ENCODE measurements at places on chromosomes 2 and 18.

GRCh38 chr2:184920451-184920965, 322.2 kb downstream of the ZNF804A start:
- no peak for DNase-seq

DNA sequence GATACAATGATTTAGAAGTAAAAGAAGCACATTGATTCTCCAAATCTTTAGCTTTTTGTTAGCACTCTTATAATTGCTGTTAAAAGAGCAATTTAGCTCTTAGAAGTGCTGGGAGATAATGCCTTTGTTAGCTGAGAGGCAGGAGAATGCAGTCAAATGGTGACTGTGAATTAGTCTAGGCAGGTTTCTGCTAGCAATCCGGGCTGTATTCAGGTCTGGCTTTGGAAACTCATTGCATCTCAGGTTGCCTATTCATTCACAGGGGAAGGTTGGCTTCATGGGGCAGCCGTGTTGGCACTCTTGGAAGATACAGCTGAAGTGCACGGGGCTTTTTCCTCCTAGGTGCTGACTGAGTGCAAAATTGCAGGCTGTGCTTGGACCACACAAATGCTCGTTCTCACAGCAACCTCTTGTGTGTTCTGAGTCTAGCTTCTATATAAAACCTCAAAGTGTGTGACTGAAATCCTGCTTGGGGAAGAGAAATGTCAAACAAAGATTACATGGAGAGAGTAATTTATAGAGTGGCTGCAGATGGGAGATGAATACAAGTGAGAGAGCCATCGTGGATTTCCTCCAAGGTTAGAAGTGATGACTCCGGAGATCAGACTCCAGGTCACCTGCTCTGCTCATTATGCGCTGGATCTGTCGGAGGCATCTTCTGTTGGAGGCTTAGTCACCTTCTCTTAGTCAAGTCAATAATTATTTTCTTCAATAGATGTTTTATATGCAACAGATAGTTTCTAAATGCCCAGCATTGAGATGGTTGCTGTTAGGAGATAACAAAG, 167.8 kb downstream of the PMAIP1 start:
- DNase-seq, result no peak

DNA sequence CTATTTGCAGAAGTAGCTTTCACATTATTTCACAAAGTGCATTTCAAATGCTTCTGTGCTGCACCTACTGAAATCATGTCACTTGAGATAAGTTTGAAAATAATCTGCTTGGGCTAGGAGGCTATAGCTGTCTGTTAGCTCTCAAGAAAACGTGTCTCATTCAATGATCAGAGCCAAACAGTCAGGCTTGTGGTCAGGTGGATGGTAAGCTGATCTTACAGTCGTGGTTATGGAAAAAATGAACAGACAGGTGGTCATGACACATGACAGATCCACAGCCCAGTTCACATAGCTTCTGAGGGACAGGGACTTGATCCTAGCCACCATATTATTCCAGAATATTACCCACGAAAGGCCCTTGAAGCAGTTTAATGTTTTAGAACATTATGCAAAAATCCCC, 26.5 kb upstream of the RFX8 start:
- DNase-seq, result no peak

- DNase-seq, result no peak
Measured at GRCh38 chr2:127361929-127362885, 25.6 kb downstream of the MAP3K2 start.

DNA sequence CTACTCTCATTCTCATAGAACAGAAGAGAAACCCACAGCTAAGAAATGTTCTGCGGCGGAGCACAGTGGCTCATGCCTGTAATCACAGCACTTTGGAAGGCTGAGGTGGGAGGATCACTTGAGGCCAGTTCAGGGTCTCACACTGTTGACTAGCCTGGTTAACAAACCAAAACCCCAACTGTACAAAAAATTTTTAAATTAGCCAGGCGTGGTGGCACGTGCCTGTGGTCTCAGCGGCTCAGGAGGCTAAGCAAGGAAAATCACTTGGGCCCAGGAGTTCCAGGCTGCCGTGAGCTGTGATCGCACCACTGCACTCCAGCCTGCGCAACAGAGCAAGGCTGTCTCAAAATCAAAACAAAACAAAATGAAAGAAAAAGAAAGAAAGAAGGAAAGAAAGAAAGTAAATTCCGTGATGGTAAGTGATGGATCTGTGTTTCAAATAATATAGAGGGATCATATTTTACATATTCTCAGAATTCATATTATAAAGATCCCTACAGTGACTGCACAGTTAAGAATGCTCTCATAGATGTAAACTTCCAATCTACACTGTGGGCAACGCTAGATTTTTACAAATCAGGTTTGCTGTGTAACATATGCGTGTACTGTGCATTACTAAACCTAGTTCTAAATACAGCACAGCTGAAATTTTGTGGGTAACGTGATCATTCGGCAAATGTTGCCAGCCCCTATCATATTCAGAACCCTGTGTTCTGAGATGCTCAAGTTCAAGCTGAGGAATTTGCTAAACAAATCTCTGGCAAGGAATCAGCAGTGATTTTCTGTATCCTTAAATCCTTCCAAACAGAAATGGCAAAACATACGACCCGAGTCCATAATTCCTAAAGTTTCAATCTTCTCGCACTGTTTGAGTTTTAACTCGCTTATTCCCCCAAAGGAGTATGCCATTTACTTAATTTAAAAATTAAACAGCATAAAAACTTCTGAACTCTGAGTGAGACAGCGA, 1.2 kb upstream of the RAB12 start:
- DNase-seq, result no peak

All from activated T-helper 9 cell treated with anti-CD3 and anti-CD28 coated beads, Interleukin-2, amount 50 U/mL, for 16 hours (primary cell).